ENCODE measurements at places on chromosomes 1 and 21. TPM values are rescaled to one million over a fixed set of nuclear protein-coding genes. Genes with fewer than 3 reads are reported as not detected.
A peak's percentile ranks its signal among the peaks of the same experiment; 100 is the strongest.

The TNNI3K gene
- total RNA-seq = 1.3 TPM

The FAM167B gene
- 1.5 TPM for total RNA-seq

The CTSK gene
- 4.6 TPM for total RNA-seq

The PPFIA4 gene
- 5.0 TPM for total RNA-seq

The SLC44A3 gene
- 0.77 TPM for total RNA-seq

The SHISA4 gene
- total RNA-seq = 10.8 TPM

The LIN28A gene
- 455 TPM for total RNA-seq

GRCh38 chr1:232627645-232628334 is 2.1 kb downstream of the SIPA1L2 start:
- no peak overlapping the region for H3K27ac ChIP-seq
- DNase-seq = no peak
- H3K4me1 ChIP-seq = peaks cover 61% of the 10 kb centered on the region
- H3K36me3 ChIP-seq = no peaks in the 10 kb centered on the region
- no peaks in the 10 kb centered on the region for H3K27me3 ChIP-seq

DNA sequence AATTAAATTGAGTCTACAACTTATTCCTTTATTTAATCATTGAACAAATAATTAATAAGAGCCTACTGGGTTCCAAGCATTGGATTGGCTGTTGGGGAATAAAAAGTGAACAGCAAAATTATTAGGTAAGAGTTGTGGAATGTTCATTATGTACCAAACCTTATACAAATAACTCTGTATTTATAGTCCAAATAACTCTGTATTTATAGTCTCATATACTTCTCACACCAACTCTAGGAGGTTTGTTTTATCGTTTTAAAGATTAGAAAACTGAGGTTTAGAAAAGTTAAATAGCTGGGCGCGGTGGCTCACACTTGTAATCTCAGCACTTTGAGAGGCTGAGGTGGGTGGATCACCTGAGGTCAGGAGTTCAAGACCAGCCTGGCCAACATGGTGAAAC is 40.6 kb downstream of the RGS2 start:
- no peaks in the 10 kb centered on the region for H3K36me3 ChIP-seq
- H3K27me3 ChIP-seq = no peaks in the 10 kb centered on the region
- no peaks in the 10 kb centered on the region for H3K4me1 ChIP-seq
- no peak overlapping the region for H3K27ac ChIP-seq

- DNase-seq = no peak
- H3K27ac ChIP-seq = no peak overlapping the region
- no peak overlapping the region for H3K4me3 ChIP-seq
Observed at GRCh38 chr21:43842742-43843141, 22.3 kb upstream of the AGPAT3 start.

DNA sequence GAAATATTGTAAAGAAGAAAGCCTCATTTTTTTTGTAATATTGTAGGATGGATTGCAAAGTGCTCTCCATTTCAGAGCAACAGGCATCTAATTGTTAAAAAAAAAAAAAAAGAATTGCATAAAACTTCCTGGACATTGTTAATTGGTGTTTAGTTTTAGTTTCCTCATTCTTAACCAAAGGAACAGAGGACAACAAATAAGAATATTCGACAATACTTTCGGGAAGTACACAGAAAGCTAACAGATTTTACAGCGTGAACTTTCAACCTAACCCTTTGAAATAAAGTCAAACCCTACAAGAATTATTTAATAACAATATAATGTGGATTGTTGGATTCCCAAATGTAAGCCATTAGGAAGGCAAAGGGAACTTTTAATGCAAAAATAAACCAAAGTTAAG is 284.4 kb downstream of the KCNT2 start:
- no peaks in the 10 kb centered on the region for H3K27me3 ChIP-seq
- H3K4me1 ChIP-seq = no peaks in the 10 kb centered on the region
- no peaks in the 10 kb centered on the region for H3K36me3 ChIP-seq
- no peak overlapping the region for H3K4me3 ChIP-seq
- DNase-seq = no peak

DNA sequence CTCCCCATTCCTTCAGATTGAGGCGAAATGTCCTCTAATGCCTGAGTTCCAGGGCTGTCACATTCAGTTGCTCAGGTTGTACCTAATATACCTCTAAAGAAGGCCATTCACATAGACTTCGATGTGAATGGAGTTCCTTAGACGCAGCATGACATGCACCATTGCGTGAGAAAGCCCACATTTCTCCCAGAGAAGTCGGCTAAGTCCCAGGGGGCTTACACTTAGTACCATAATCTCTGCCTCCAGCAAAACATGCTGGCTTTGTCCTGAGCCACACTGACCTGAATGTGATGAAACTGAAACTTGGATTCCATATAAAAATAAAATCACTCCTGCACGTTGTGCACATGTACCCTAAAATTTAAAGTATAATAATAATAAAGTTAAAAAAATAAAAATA is 23.2 kb upstream of the SLC2A1 start:
- H3K4me3 ChIP-seq = no peak overlapping the region
- no peak for DNase-seq
- no peaks in the 10 kb centered on the region for H3K27me3 ChIP-seq
- peaks cover 25% of the 10 kb centered on the region for H3K4me1 ChIP-seq
- H3K36me3 ChIP-seq = no peaks in the 10 kb centered on the region
- H3K27ac ChIP-seq = no peak overlapping the region

DNA sequence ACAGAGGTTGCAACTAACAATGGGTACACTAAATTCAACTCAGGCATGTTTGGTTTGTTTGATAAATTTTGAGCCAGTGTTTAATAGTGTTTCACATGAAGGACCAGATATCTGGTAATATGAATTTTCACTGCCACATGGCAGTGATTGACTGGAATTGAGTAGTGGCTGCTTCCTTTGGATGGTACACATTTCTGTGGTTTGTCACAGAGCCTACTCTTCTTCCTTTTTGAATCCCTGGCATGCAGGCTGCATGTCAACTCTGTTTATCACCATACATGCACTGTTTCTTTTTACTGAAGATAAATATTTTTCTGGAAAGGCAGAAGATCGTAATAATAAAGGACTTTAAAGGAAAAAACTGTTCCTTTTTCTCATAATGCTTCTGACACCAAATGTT is 35.5 kb downstream of the SDCCAG8 start:
- no peak for DNase-seq
- H3K27ac ChIP-seq = no peak overlapping the region
- peaks cover 49% of the 10 kb centered on the region for H3K36me3 ChIP-seq
- no peak overlapping the region for H3K4me3 ChIP-seq
- no peaks in the 10 kb centered on the region for H3K27me3 ChIP-seq

DNA sequence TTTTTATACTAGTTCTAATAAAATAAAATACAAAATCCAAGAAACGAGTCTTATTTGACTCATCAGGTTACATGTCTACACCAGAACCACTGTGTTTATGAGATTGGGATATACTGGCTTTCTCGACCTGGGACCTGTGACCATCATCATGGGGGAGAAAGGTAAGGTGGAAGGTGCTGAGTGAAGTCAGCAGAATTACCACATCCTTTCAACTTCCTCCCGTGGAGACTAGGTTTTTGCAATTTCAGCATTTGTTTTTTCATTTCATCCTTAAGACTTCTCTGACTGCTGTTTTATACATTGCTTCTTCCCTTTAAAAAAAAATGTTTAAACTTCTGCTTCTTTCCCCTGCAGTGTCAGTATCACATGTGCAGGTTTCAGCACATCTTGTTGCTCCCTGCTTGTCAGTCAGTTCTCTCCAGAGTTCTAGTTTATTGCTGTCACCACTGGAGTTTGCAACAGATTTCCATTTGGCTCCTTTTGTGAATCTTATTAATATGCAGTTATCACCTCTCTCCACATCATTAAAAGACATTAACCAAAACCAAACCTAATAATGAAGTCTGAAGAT is 60.4 kb upstream of the HAO2 start:
- no peaks in the 10 kb centered on the region for H3K36me3 ChIP-seq
- no peaks in the 10 kb centered on the region for H3K27me3 ChIP-seq
- no peak for DNase-seq
- H3K27ac ChIP-seq = no peak overlapping the region

- H3K4me3 ChIP-seq = no peak overlapping the region
- H3K36me3 ChIP-seq = peaks cover 3% of the 10 kb centered on the region
- H3K27ac ChIP-seq = no peak overlapping the region
- no peak for DNase-seq
- no peaks in the 10 kb centered on the region for H3K4me1 ChIP-seq
Observed at GRCh38 chr1:114235960-114236359, 82.3 kb upstream of the SYT6 start.

- H3K4me3 ChIP-seq = no peak overlapping the region
- no peaks in the 10 kb centered on the region for H3K4me1 ChIP-seq
- H3K27ac ChIP-seq = no peak overlapping the region
Observed at GRCh38 chr1:202274611-202275010, 67.1 kb downstream of the UBE2T start.

- peaks cover 6% of the 10 kb centered on the region for H3K36me3 ChIP-seq
- peaks cover 10% of the 10 kb centered on the region for H3K4me1 ChIP-seq
- no peak overlapping the region for H3K4me3 ChIP-seq
- no peaks in the 10 kb centered on the region for H3K27me3 ChIP-seq
- no peak for DNase-seq
Observed at GRCh38 chr1:231729544-231729943, 103.0 kb downstream of the DISC1 start.

DNA sequence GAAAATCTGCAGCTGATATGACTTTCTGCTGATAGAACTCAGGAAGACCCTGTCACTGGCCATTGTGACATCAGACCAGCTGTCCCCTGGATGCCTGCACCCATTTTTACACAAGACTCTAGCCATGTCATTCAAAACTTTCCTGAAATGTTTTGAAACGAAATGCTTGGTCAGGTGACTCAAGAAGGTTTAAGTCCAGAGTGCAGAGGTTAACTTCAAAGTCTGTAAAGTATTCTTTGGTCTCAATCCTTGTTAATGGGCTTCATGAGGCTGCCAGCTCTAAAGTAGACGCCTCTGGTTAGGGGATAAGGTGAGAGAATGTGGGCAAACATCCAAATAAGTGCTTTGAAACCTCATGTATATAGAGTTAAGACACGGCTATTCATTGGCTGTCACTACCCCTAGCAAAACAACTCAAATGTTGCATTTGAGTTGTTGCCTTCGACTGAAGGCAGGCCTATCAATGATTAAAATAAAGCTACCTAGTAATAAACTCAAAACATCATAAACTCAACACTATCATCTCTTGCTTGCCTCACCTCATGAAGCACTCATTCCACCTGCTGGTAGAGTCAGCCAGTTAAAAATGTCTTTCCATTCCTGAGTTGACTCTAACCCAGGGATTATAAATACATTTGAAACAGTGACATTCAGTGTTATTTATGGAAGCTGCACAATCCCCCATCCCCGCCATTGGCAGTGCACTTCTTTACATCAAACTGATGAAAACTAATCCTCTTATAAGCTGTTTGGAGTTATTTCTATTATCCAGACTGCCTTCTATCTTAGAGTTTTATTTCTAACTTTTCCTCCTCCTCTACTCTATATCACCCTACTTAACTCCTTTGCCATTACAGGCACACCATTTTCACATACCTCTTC is 26.0 kb downstream of the RABIF start:
- H3K27ac ChIP-seq = no peak overlapping the region
- H3K27me3 ChIP-seq = no peaks in the 10 kb centered on the region
- H3K36me3 ChIP-seq = peaks cover under 1% of the 10 kb centered on the region
- DNase-seq = no peak

DNA sequence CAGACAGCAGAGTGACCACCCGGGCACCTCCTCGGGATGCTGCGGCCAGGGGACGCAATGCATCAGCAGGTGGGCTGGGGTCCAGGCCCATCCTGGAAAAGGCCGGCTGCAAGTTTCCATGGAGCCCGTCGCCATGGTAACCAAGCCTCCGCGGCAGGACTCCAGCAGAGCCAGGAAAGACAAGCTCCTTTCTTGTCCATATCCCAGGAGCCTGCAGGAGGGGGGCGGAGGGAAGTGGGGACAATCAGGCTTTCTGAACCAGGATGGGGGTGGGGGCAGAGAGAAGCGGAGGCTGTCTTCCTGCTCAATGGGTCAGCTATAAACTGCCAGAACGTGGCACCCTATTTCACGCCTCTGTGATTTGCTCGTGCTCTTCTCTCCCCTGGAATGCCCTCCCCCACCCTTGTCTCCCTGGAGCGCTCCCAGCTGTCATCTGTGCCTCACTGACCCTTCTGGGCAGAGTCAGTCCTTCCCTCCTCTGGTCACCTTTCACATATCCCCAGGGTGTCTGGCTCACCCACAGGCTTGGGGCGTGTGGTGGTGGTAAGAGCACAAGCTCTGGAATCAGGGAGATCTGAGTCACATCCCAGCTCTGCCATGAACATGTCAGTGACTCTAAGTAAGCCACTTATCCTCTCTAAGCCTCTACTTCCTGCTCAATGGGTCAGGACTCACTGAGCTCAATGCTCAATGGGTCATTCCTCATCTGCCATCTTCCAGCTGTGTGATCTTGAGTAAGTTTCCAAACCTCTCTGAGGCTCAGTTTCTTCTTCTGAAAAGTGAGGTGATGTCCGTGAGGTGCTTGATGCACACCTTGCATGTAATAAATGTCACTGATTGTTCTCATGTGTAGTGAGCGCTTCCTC is 58.9 kb upstream of the LAPTM5 start:
- DNase-seq = peak; percentile 93
- H3K4me3 ChIP-seq = peak overlapping the region; percentile 33
- peaks cover 16% of the 10 kb centered on the region for H3K4me1 ChIP-seq
- H3K27ac ChIP-seq = peak overlapping the region; percentile 54
- H3K27me3 ChIP-seq = no peaks in the 10 kb centered on the region
- H3K36me3 ChIP-seq = no peaks in the 10 kb centered on the region

GRCh38 chr1:15994590-15995351 is 9.3 kb upstream of the SRARP start:
- H3K36me3 ChIP-seq = no peaks in the 10 kb centered on the region
- no peak overlapping the region for H3K4me3 ChIP-seq

DNA sequence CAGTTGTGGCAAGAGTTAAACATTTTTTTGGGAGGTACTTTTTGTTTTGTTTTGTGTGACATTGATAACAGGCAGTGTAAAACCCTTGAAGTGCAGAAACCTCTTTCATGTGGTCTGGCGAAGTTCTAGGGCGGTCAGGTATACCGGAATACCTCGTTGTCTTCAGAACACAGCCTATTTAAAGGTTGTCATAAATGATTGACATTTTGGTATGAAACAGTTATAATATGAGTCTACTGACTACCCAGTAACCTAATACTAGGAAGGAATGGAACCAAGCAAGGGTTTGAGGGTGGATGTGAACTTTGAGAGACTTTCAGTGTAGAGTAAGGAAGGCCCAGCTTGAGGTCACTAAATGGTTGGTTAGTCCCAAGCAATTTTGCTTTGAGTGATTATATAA is 40.5 kb downstream of the PATJ start:
- H3K27me3 ChIP-seq = no peaks in the 10 kb centered on the region
- no peak overlapping the region for H3K27ac ChIP-seq
- no peak overlapping the region for H3K4me3 ChIP-seq
- peaks cover 3% of the 10 kb centered on the region for H3K4me1 ChIP-seq

DNA sequence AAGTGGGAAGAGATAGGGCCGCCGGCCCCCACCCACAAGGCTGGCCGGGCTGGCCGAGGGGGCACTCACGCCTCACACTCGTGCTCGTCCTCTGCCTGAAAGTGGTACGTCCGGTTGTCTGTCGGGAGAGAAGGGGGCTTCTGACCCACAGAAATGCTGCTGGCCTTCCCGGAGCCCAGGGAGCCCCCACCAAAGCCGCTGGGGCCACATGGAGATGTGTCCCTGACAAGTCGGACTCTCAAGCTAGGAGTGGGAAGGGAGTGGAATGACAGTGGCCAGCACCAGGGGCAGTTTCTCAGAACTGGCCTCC is 12.8 kb upstream of the TCEA3 start:
- no peaks in the 10 kb centered on the region for H3K4me1 ChIP-seq
- no peak overlapping the region for H3K4me3 ChIP-seq
- H3K27ac ChIP-seq = no peak overlapping the region
- no peaks in the 10 kb centered on the region for H3K27me3 ChIP-seq
- DNase-seq = no peak

- H3K4me1 ChIP-seq = no peaks in the 10 kb centered on the region
- no peak overlapping the region for H3K4me3 ChIP-seq
- no peaks in the 10 kb centered on the region for H3K36me3 ChIP-seq
- no peak overlapping the region for H3K27ac ChIP-seq
- H3K27me3 ChIP-seq = peaks cover 5% of the 10 kb centered on the region
- no peak for DNase-seq
Observed at GRCh38 chr1:11888206-11888876, 29.6 kb upstream of the NPPB start.

Data from neural crest cell (in vitro differentiated cells).